ENCODE measurements at places on chromosomes 16 and 17.

DNA sequence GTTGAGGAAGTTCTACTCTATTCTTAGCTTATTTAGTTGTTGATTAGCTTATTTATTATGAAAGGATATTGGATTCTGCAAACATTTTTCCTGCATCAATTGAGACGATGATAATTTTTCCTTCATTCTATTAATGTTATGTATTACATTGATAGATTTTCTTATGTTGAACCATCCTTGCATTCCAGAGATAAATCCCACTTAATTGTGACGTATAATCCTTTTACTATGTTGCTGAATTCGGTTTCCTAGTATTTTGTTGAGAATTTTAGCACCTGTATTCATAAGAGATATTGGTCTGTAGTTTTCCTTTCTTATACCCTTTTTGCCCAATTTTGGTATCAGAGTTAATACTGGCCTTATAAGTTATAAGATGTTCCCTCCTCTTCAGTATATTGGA, 47.6 kb upstream of the BRD7 start:
- DNase-seq: no peak

GRCh38 chr17:14843086-14843795, 421.9 kb downstream of the PMP22 start:
- DNase-seq: no peak

DNA sequence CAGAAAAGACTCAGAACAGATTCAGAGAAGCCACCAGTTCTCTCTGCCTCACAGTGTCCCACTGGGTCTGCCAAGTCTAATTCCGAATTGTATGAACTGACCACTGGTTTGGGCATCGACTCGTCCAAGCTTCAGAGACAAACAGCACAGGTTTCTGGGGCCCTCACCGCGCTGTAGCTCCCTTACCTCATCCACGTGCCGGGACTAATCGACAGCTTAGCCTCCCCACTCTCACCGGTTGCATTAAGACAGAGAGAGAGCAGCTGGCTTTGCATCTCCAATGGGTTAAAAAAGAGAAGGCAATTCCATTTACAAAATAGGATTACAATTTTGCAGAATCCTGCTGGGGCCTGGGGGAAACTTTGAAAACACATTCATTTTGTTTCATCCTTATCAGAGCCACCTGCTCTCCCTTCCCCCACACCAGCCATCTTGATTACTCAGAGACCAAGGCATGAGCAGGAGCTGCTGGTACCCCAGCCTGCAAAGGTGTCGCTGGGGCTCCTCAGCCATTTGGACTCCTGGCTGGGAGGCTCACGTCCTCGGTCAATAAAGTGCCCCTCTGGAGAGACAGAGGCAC, 95.3 kb upstream of the RPL38 start:
- DNase-seq: no peak

GRCh38 chr17:56786989-56787482, 46.7 kb downstream of the C17orf67 start:
- peak; percentile 68 for DNase-seq

GRCh38 chr16:87093804-87094555, 223.2 kb downstream of the C16orf95 start:
- DNase-seq: no peak

GRCh38 chr17:82418001-82418986, at the start of the genes HEXD and OGFOD3:
Gene HEXD (plus strand): TSS chr17:82418347. CDS start chr17:82419800, 1,453 bp downstream.
Gene OGFOD3 (minus strand): TSS chr17:82418586. CDS start chr17:82418485, 101 bp downstream.
- peak; percentile 86 for DNase-seq

GRCh38 chr16:10743610-10744369, at the start of gene NUBP1:
Gene NUBP1 (plus strand): TSS chr16:10743842. CDS start chr16:10743864, 22 bp downstream.
- DNase-seq: peak; percentile 100
